ENCODE measurements at places on chromosomes 12 and 14.

DNA sequence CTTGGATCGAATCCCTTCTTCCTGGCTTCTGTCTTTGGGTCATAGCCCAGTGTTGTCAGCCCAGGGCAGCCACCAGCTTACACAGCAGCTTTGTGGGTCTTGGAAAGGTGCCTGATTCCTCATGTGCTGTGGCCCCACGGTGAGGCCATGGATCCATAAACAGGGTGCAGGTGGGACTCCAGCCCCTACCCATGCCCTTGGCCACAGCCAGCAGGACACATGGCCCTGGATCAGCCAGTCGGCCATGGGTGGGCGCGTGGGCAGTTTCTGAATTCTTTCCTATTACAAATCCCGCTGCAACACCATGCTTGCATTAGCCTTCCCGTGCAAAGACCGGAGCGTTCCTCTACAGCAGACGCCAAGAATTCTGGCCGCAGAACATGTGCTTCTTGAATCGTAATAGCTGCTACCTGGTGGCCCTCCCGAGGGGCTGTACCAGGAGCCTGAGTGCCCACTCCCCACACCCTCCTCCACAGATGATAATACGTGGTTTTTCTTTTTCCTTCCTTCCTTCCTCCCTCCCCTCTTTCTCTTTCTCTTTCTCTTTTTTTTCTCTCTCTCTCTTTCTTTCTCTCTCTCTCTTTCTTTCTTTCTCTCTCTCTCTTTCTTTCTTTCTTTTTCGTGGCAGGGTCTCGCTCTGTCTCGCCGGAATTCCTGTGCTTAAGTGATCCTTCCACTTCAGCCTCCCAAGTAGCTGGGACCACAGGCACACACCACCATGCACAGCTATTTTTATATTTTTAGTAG, 2.9 kb upstream of the MMP17 start:
- DNase-seq, result no peak

- no peak for DNase-seq
These were observed 1211.4 kb downstream of the VRK1 start for GRCh38 chr14:98008381-98009113.

DNA sequence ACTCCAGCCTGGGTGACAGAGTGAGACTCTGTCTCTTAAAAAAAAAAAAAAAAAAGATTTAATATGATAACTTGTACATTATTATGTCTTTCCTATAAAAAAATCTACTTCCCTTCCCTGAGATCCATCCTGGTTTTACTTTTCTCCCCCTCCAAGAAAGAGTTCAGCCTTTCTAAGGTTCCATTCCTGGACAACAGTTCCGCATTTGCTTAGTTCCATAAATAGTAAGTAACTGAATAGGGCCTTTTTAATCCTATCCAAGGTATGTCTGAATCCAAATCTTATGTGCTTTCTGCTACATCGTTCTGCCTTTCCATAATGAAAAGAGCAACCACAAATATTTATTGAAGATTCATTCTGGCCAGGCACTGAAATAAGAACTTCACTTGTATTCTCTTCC, 187.8 kb downstream of the DACT1 start:
- no peak for DNase-seq

DNA sequence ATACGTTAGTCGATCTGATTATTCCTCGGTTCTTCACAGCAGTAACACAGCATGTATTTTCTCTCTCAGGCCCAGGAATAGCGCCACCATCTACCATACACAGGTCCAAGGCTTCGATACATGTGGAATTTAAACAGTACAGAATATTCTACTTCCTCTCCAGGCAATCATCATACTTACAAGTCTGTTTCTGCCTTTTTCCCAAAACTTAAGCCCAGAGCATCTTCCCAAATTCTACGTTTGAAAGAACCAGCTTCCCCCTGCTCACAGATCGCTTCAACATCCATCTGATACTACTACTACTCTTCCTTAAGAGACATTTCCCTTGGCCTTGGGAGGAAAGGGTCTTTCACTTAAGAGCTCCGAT, 626 bp downstream of the TXNDC16 start:
- no peak for DNase-seq

GRCh38 chr14:104115691-104116287, 22.6 kb upstream of the KIF26A start:
- DNase-seq, result no peak

- no peak for DNase-seq
These were observed 62.1 kb upstream of the PLEKHG7 start for GRCh38 chr12:92640691-92641090.

- DNase-seq, result no peak
These were observed 242.1 kb downstream of the CACNA1C start for GRCh38 chr12:2294651-2295475.
